Spleen (tissue), 13 donors: ENCODE measurements at places on chromosomes 7 and 10. TPM values are rescaled to one million over a fixed set of nuclear protein-coding genes. Genes with fewer than 3 reads are reported as not detected.
A peak's percentile ranks its signal among the peaks of the same experiment; 100 is the strongest.

- peak within 1 kb of the TSS; percentile 65 for H3K4me3 ChIP-seq
- peaks cover 36% of the 10 kb centered on the region for H3K4me1 ChIP-seq
- H3K27ac ChIP-seq: no peak within 1 kb of the TSS
- peaks cover 30% of the 10 kb centered on the region for H3K27me3 ChIP-seq
Observed at GRCh38 chr10:1737222-1738061, at the start of gene ADARB2. TSS of gene ADARB2 (minus strand) at chr10:1737525.

GRCh38 chr10:43350156-43350555, 21.3 kb upstream of the FXYD4 start:
- H3K4me1 ChIP-seq: peaks cover 10% of the 10 kb centered on the region
- no peaks in the 10 kb centered on the region for H3K36me3 ChIP-seq
- H3K27me3 ChIP-seq: peaks cover 10% of the 10 kb centered on the region
- DNase-seq: no peak
- no peak overlapping the region for H3K4me3 ChIP-seq
- H3K27ac ChIP-seq: no peak overlapping the region

- H3K36me3 ChIP-seq: no peaks in the 10 kb centered on the region
- no peak overlapping the region for H3K4me3 ChIP-seq
- peak; percentile 59 for DNase-seq
- no peaks in the 10 kb centered on the region for H3K27me3 ChIP-seq
- no peak overlapping the region for H3K27ac ChIP-seq
- H3K4me1 ChIP-seq: peaks cover 20% of the 10 kb centered on the region
Observed at GRCh38 chr10:86962136-86962980, 4.0 kb downstream of the SNCG start.

DNA sequence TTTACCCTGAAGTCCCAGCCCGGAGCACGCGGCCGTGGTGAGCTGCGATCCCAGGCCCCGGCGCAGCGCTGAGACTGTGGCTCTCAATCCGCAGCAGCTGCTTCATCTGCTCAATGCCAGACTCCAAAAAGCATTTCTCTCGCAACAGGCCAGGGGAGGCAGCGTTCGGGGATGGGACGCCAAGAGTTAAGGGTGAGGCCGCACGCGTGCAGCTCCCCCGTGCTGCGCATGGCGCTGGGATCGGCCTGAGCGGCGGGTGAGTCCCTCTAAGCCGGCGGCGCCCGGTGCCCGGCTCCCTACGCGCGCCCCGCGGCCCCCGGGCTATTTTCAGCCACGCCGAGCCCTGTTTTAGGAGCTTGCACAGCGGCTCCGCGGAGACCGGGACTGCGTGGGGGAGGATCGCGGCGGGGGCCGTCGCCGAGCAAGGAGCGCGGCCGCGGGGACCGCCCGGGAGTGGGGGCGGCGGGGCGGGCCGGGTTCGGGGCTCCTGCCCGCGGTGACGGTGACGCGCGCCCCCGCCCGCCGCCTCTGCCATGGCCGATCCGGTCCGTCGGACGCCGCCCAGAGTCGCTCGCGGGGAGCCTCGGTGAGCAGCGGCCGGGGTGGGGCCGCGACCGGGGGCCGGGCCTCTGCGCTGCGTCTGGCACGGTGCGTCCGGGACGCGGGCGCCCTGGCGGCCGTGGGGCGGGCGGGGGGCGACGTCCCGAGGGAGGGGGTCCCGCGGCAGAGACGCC, 29.4 kb upstream of the JAKMIP3 start:
- peak; percentile 70 for DNase-seq
- no peak overlapping the region for H3K27ac ChIP-seq
- no peaks in the 10 kb centered on the region for H3K36me3 ChIP-seq
- H3K4me1 ChIP-seq: no peaks in the 10 kb centered on the region
- H3K4me3 ChIP-seq: peak overlapping the region; percentile 26

DNA sequence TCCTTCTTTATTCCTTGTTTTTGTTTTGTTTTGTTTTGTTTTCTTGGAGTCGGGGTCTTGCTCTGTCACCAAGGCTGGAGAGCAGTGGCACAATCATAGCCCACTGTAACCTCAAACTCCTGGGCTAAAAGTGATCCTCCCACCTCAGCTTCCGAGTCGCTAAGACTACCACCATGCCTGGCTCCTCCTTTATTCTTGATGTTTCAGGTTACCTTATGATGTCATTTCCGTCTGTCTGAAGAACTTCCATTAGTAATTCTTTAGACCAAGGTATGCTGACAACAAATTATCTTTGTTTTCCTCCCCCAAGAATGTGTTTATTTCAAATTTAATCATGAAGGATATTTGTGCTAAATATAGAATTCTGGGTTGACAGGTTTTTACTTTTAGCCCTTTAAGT, 18.1 kb upstream of the ATAD1 start:
- no peaks in the 10 kb centered on the region for H3K27me3 ChIP-seq
- H3K4me1 ChIP-seq: no peaks in the 10 kb centered on the region
- no peaks in the 10 kb centered on the region for H3K36me3 ChIP-seq
- H3K27ac ChIP-seq: no peak overlapping the region
- H3K4me3 ChIP-seq: no peak overlapping the region

DNA sequence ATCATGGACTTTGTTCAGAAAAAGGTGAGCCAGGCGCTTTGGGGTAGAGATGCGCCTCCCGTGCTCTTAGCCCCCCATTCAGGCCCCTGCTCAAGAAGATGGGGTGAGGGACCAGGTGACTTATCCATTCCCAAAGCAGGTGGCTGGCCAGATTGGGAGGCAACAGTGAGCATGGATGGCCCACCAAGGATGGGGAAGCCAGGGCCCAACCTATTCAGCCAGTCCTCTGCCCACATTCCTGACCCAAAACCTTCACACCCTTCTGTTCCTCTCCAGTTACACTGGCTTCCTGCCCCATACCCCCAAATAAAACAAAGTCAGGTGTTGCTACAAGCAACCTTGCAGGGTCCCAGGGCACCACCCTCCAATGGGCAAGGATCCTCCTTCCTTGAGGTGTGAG, 44.4 kb downstream of the TSPAN15 start:
- H3K4me1 ChIP-seq: peaks cover 31% of the 10 kb centered on the region
- no peak overlapping the region for H3K27ac ChIP-seq
- no peak overlapping the region for H3K4me3 ChIP-seq
- no peaks in the 10 kb centered on the region for H3K27me3 ChIP-seq
- peak; percentile 25 for DNase-seq
- no peaks in the 10 kb centered on the region for H3K36me3 ChIP-seq

- DNase-seq: no peak
- H3K4me1 ChIP-seq: no peaks in the 10 kb centered on the region
- no peak overlapping the region for H3K4me3 ChIP-seq
- H3K27ac ChIP-seq: no peak overlapping the region
- H3K36me3 ChIP-seq: no peaks in the 10 kb centered on the region
Observed at GRCh38 chr10:28087661-28088351, 88.9 kb upstream of the ODAD2 start.

DNA sequence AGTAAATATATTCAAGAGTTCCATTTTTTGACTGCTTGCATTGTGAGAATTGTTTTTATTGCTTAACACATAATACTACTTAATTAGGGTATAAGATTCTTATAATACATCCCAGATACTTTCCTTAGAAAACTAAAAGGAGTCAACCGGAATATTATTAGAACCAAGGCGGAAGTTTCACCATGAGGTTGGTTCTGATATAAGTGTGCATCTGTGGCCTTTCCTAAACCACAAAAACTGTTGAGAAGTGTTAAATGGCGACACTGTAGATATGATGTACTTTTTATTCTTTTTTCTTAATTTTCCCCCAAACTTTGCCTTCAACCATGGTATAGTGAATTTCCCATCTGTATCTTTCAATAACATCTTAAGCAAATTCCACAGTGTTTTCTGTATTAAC, 32.3 kb upstream of the INHBA start:
- no peaks in the 10 kb centered on the region for H3K4me1 ChIP-seq
- DNase-seq: no peak
- no peaks in the 10 kb centered on the region for H3K27me3 ChIP-seq
- no peak overlapping the region for H3K4me3 ChIP-seq

GRCh38 chr10:5619362-5620211, 46.8 kb downstream of the ASB13 start:
- DNase-seq: peak; percentile 57
- H3K27me3 ChIP-seq: no peaks in the 10 kb centered on the region
- no peak overlapping the region for H3K27ac ChIP-seq
- no peaks in the 10 kb centered on the region for H3K36me3 ChIP-seq
- peaks cover 7% of the 10 kb centered on the region for H3K4me1 ChIP-seq
- no peak overlapping the region for H3K4me3 ChIP-seq

GRCh38 chr10:102682416-102682815, 31.8 kb downstream of the ARL3 start:
- no peaks in the 10 kb centered on the region for H3K36me3 ChIP-seq
- H3K27ac ChIP-seq: no peak overlapping the region
- H3K4me3 ChIP-seq: no peak overlapping the region
- peaks cover 2% of the 10 kb centered on the region for H3K4me1 ChIP-seq
- no peaks in the 10 kb centered on the region for H3K27me3 ChIP-seq

DNA sequence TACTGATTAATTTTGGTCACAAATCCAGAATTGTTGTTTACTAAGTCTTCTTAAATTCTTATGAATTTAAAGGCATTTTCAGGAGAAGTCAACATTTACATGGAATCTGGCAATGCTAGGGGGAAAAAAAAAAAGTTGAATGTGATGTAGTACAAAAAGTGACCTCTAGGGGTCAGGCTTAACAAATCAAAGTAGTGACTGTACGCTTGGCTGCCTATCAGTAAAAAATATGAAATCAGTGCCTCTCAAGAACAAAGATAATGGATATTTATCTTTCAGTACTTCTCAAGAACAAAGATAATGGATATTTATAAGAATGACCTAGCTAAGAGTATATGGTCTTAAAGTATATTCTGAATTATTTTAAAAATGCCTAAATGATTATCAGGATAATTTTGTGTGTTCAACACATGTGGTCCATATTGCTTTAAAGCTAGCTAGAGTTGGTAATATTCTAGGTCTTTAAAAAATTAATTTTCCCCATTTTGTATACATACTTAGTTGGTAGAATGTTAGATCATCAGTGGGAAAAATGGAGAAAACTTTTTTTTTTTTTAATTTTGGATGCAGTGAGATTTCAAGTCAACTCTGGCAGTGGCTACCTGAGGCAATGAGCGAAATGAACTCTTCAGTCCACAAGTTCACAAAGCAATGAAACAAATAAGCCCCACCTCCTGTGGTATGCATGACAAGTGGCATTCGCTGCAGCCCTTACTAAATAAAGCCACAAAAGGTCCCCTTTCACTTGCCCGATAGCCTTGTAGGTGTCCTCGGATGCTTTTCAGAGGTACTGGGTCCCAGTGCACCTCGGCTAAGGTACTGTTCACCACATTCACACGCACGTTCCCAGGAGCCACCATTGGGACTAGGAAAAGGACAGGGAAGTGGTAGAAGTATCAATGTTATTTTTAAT, 51.2 kb upstream of the LAMB4 start:
- H3K36me3 ChIP-seq: peaks cover 11% of the 10 kb centered on the region
- no peaks in the 10 kb centered on the region for H3K4me1 ChIP-seq
- no peak overlapping the region for H3K27ac ChIP-seq
- no peaks in the 10 kb centered on the region for H3K27me3 ChIP-seq
- H3K4me3 ChIP-seq: no peak overlapping the region

DNA sequence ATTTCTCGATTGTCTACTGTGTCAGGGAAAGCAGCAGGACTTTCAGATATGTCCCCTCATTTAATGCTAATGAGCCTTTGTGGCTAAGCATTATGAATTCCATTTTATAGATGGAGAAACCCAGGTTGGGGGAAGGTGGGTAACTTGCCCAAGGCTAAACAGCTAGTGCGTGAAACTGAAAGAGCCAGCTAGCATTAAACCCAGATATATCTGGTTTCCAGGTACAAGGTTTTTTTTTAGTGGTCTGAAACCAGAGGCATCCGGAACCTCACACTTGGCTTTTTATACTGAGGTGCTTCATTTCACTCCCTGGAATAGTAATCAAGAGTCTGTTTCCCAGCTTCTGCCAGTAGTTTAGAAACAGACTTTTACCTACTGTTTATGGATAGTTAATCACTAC, 694.8 kb downstream of the PHTF2 start:
- H3K36me3 ChIP-seq: no peaks in the 10 kb centered on the region
- DNase-seq: no peak
- no peak overlapping the region for H3K27ac ChIP-seq
- no peak overlapping the region for H3K4me3 ChIP-seq

DNA sequence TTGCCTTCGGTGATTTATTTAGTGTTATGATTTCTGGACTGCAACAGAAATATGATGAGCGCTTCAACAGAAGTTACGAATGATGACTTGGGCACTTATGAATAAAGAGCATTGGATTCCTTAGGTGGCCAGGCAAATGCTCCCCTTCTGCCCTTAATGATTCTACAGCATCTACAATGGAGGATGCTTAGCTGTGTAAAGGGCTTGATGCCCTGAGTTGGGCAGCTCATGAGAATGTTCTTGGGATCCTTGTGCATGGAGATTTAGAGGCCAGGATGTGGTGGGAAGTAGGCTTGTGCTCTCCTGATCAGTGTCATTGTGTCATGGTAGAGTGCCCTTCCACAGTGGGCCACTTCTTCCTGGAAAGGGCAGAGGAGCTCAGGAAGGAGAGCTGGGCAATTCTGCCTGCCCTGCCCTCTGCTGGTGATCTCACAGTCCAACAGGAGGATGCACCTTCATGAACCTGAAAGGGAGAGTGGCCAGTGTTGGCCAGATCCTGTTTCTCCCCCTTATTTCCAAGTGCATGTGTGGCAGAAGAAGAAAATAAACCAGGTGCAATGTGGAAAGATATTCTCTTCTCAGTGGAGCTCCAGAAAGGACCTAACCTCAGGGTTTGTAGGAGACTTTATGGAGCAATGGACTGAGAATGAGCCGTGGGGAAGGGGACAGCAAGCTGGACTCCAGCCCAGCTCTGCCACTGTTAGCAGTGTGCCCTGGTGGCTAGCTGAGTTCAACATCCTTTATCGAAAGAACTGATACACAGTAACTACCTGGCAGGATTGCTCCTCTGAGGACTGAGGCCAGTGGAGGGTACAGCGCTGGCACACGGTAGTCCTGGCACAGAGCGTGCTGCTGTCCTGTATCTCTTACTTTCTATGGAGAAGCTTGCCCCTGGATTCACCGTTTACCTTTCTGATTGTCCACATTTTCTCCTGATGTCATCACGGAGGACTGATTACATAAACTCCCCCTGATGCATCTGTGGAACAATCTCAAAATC, 182.9 kb downstream of the BMPER start:
- no peak for DNase-seq
- H3K4me1 ChIP-seq: no peaks in the 10 kb centered on the region
- no peak overlapping the region for H3K27ac ChIP-seq
- no peaks in the 10 kb centered on the region for H3K27me3 ChIP-seq

Gene STRIP2
- total RNA-seq: 1.3 TPM

Gene MYOF
- total RNA-seq: 24.9 TPM

Gene ABCB4
- 27.4 TPM for total RNA-seq

Gene IGF2BP3
- total RNA-seq: 6.8 TPM

Gene FZD1
- 7.3 TPM for total RNA-seq

Gene FOXP2
- 1.7 TPM for total RNA-seq

Gene LIPK
- not detected for total RNA-seq

Gene FRMPD2
- total RNA-seq: not detected

Gene OR6V1
- total RNA-seq: not detected

Gene PLEKHS1
- not detected for total RNA-seq

Gene COL28A1
- total RNA-seq: 0.33 TPM
